Type B pancreatic cell (in vitro differentiated cells): ENCODE measurements at places on chromosomes 1 and 21.

DNA sequence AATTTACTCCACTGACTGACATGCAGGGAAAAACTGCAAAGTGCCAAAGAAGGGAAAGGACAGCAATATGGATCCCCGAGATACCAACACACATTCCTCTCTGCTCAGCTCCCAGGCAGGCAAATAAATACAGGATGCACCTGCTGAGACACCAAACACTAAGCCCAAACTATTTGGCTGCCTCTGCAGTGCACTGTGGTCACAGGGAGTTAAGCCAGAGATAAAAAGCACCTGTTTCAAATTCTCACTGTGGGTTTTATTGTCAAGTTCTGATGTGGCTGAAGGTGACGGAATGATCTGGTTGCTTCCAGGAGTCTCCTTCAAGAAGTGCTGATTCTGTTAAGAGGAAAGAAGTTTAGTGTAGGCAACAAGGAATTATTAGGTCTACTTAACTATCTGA lies 17.7 kb downstream of the TEX38 start:
- peaks cover 19% of the 10 kb centered on the region for H3K36me3 ChIP-seq
- peaks cover 20% of the 10 kb centered on the region for H3K4me1 ChIP-seq
- no peaks in the 10 kb centered on the region for H3K27me3 ChIP-seq

- no peaks in the 10 kb centered on the region for H3K27me3 ChIP-seq
- no peaks in the 10 kb centered on the region for H3K4me1 ChIP-seq
- no peaks in the 10 kb centered on the region for H3K36me3 ChIP-seq
These were observed 9.1 kb downstream of the IBA57 start for GRCh38 chr1:228174482-228175315.

DNA sequence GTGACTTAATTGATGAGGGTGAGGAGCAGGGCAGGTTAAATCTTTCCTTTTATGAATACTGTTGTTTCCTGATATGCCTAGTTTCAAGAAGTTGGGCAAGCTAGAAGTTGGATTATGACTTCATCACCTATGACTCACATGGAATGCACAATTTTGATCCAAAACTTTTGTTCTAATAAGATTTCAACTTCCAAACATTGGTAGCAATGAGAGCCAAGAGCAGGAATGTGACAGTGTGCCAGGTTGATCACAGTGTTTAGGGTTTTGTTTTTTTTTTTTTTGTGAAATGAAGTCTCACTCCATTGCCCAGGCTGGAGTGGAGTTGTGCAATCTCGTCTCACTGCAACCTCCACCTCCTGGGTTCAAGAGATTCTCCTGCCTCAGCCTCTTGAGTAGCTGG lies 349.4 kb downstream of the DUSP10 start:
- no peak for DNase-seq
- no peak overlapping the region for H3K27ac ChIP-seq
- H3K27me3 ChIP-seq = peaks cover 8% of the 10 kb centered on the region
- no peaks in the 10 kb centered on the region for H3K4me1 ChIP-seq
- no peak overlapping the region for H3K4me3 ChIP-seq

DNA sequence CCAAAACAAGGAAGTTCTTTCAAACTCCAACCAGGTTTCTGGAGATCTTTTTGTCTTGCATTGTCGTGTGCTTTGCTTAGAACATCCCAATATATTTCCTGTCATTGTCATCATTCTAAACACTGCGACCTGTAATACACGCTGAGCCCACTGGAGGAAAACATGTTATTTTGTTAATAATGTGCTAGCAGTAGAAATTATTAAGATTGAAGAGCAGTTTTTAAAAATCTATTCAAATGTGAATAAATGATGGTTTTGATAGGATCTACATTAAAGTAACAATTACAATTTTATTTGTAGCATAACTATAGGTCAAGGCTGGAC lies 268.5 kb downstream of the PTPRC start:
- no peak overlapping the region for H3K27ac ChIP-seq
- H3K27me3 ChIP-seq = no peaks in the 10 kb centered on the region
- DNase-seq = no peak
- H3K36me3 ChIP-seq = peaks cover 24% of the 10 kb centered on the region
- H3K4me3 ChIP-seq = no peak overlapping the region

DNA sequence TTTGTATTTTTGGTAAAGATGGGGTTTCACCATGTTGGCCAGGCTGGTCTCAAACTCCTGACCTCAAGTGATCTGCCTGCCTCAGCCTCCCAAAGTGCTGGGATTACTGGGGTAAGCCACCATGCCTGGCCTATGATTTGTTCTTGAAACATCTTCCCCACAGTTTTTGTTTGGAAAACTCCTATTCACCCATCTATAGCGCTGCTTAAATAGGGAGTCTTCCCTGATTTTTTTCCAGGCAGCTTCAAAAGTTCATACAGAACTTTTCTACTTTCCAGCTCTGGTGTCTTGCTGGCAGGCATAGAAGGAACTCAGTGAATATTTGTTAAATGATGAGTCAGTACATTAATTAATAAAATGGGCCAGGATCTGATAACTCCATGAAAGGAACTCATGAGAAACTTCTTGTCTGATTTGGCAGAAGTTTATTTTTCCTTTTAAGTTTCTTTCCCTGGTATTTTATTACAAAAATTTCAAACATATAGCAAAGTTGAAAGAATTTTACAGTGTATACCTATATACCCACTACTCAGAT lies 33.0 kb upstream of the TTC22 start:
- no peak overlapping the region for H3K4me3 ChIP-seq
- H3K4me1 ChIP-seq = no peaks in the 10 kb centered on the region
- DNase-seq = no peak
- H3K27me3 ChIP-seq = peaks cover 10% of the 10 kb centered on the region
- no peak overlapping the region for H3K27ac ChIP-seq
- no peaks in the 10 kb centered on the region for H3K36me3 ChIP-seq

GRCh38 chr1:195663549-195664280 lies 944.5 kb downstream of the KCNT2 start:
- H3K27ac ChIP-seq = no peak overlapping the region
- H3K4me3 ChIP-seq = no peak overlapping the region
- no peaks in the 10 kb centered on the region for H3K36me3 ChIP-seq

DNA sequence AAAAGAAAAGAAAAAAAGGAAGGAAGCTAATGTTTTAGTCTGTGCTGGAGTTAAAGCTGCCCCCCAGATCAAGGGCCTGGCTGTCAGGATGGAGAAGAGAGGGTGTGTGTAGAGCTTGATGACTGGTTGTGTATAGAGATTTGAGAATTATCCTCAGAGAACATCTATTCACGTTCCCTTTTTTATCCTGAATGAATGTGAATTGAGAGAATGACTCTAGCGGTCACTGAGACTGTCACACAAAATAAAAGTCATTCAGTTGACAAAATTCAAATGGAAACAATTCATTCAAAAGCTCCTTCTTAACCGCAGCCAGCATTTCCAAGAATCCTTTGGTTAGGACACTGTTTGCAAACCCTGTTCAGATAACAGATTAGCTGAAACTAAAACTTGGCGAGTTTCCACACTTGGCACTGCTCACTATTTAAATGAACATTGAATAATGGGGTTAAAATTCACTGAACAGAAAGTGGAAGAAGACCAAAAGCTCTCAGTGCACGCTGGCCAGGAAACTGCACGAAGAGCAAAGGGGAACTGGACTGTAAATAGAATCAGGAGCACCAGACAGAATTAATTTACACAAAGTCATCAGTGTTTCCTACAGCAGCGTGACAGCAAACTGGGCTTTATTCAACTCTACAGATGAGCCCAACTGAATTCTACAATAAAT lies 13.6 kb upstream of the FAM89A start:
- H3K27me3 ChIP-seq = peaks cover 16% of the 10 kb centered on the region
- peaks cover 14% of the 10 kb centered on the region for H3K4me1 ChIP-seq
- no peak overlapping the region for H3K4me3 ChIP-seq
- DNase-seq = no peak

GRCh38 chr1:151221616-151222015 lies 23.3 kb downstream of the PIP5K1A start:
- H3K27ac ChIP-seq = no peak overlapping the region
- peaks cover under 1% of the 10 kb centered on the region for H3K36me3 ChIP-seq
- H3K27me3 ChIP-seq = no peaks in the 10 kb centered on the region
- DNase-seq = no peak
- peaks cover under 1% of the 10 kb centered on the region for H3K4me1 ChIP-seq
